ENCODE measurements at places on chromosomes 3 and 15.

- H3K27ac ChIP-seq = no peak overlapping the region
- no peak for DNase-seq
- no peaks in the 10 kb centered on the region for H3K27me3 ChIP-seq
- no peaks in the 10 kb centered on the region for H3K4me1 ChIP-seq
Measured at GRCh38 chr3:82416830-82417229, 655.4 kb upstream of the GBE1 start.

GRCh38 chr3:196179380-196180308, 31.6 kb downstream of the ZDHHC19 start:
- peak; percentile 49 for DNase-seq
- H3K27me3 ChIP-seq = no peaks in the 10 kb centered on the region
- H3K27ac ChIP-seq = peak overlapping the region; percentile 73
- H3K4me1 ChIP-seq = peaks cover 42% of the 10 kb centered on the region

DNA sequence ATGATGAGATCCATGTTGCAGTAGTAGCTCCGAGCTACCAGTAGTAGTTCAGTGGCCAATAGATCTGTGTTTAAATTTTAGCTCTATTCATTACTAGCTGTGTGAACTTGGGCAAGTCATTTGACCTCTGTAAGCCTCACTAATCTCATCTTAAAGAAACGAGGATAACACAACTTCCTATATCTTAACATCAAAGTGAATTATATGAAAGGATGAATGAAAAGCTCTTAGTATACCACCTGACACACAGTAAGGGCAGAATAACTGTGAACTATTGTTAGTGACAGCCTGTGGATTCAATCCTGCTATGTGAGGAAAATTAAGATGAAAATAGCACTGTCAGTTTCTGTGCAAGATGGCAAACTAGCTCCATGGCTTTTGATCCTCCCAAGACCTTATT, 114.5 kb upstream of the PHLDB2 start:
- H3K36me3 ChIP-seq = no peaks in the 10 kb centered on the region
- no peak for DNase-seq
- no peaks in the 10 kb centered on the region for H3K27me3 ChIP-seq
- H3K27ac ChIP-seq = no peak overlapping the region

DNA sequence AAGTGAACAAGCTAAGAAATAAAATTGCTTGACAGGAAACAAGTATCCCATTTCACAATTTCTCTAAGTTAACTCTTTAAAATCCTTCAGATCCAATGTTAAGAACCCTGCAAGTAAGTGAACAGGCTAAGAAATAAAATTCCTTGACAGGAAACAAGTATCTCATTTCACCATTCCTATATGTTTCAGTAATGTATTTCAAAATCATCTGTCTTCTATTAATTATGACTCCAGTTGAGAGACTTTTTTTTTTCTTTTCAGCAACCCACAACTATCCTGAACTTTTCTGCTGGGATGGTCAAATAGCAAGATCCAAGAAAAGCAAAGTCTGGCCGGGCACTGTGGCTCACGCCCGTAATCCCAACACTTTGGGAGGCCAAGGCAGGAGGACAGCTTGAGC, 2.4 kb upstream of the SLC12A6 start:
- DNase-seq = no peak
- peaks cover 23% of the 10 kb centered on the region for H3K36me3 ChIP-seq
- H3K27ac ChIP-seq = no peak overlapping the region
- peaks cover 31% of the 10 kb centered on the region for H3K4me1 ChIP-seq
- no peaks in the 10 kb centered on the region for H3K27me3 ChIP-seq
- H3K4me3 ChIP-seq = no peak overlapping the region

GRCh38 chr15:65769482-65769881, 22.6 kb downstream of the DENND4A start:
- no peak overlapping the region for H3K4me3 ChIP-seq
- no peaks in the 10 kb centered on the region for H3K27me3 ChIP-seq
- H3K36me3 ChIP-seq = no peaks in the 10 kb centered on the region

GRCh38 chr3:27317096-27317495, 52.1 kb downstream of the NEK10 start:
- H3K27ac ChIP-seq = no peak overlapping the region
- H3K27me3 ChIP-seq = no peaks in the 10 kb centered on the region
- H3K36me3 ChIP-seq = no peaks in the 10 kb centered on the region
- no peak for DNase-seq
- no peak overlapping the region for H3K4me3 ChIP-seq

GRCh38 chr15:34609102-34610057, 25.9 kb upstream of the GOLGA8B start:
- H3K27me3 ChIP-seq = no peaks in the 10 kb centered on the region
- peaks cover 4% of the 10 kb centered on the region for H3K4me1 ChIP-seq
- no peaks in the 10 kb centered on the region for H3K36me3 ChIP-seq

DNA sequence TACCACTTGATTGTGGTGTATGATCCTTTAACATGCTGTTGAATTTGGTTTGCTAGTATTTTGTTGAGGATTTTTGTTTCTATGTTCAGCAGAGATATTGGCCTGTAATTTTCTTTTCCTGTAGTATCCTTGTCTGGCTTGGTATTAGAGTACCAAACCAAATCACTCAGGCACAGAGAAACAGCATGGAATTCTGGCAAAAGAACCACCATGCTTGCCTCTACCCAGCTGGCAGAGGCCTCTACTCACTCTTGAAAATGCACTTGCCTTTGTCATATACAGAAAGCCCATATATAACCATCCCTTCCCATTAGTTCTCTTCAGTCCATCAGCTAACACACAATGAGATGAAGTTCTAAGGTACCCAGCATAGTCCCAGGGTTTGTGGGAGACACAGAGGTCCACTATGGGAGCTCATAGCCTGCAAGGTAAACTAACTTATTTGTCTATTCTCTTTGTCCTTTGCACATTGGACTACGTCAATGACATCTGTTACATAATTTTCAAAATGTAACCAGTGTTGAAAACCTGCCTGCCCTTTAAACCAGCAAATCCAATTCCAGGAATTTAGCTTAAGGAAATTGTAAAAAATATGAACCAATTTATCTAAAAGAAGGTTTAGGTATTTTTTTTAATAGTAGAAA, 82.1 kb upstream of the POMGNT2 start:
- no peaks in the 10 kb centered on the region for H3K4me1 ChIP-seq
- DNase-seq = no peak
- no peaks in the 10 kb centered on the region for H3K36me3 ChIP-seq
- no peak overlapping the region for H3K4me3 ChIP-seq
- H3K27ac ChIP-seq = no peak overlapping the region

DNA sequence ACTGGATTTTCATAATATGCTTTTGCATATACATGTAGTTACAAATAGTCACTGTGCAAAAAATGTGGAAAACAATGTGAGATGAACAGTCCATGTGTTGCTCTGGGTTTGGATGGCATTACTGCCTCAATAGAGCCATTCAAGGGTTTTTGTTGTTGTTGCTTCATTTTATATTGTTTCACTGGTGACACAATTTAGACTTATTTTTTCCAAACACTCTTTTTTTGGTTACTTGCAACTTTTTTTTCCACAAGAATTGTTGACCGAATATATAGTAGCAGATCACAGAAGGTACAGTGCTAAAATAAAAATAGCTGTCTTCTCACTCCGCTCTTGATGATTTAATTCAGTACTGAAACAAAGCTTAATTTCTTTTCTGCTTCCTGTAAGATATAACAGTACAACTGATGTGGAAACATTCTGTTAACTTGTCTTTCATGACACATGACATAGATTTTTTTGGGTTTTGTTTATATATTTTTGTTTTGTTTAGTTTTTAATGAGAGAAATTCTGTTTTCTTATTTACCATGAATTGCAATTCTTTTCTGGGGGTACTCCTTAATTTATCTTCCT, 618.6 kb downstream of the NAALADL2 start:
- no peak overlapping the region for H3K27ac ChIP-seq
- no peak for DNase-seq
- H3K4me1 ChIP-seq = no peaks in the 10 kb centered on the region

- H3K4me3 ChIP-seq = no peak overlapping the region
- H3K27me3 ChIP-seq = no peaks in the 10 kb centered on the region
- no peak for DNase-seq
- H3K36me3 ChIP-seq = peaks cover 70% of the 10 kb centered on the region
Measured at GRCh38 chr15:63722204-63722808, 111.4 kb downstream of the HERC1 start.

DNA sequence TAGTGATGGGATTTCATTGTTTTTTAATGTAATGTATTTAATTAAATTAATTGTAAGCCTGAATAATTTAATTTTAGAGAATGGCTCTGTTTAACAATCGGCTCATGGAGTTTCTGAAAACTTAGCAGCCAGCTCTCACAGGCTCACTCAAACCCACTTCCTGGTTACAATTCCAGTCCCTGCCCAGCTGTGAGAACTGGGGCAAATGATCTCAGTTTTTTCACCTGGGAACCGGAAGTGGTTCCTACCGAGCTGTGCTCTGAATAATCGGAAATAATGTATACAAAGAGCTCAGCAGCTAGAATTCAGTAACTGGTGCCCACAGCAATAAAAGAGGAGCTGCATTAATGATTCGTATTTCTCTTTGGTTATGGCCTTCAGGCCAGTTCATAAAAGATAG, 244.3 kb upstream of the MCTP2 start:
- H3K27ac ChIP-seq = peak overlapping the region; percentile 74
- H3K27me3 ChIP-seq = no peaks in the 10 kb centered on the region
- H3K36me3 ChIP-seq = no peaks in the 10 kb centered on the region
- H3K4me1 ChIP-seq = peaks cover 29% of the 10 kb centered on the region
- H3K4me3 ChIP-seq = no peak overlapping the region

DNA sequence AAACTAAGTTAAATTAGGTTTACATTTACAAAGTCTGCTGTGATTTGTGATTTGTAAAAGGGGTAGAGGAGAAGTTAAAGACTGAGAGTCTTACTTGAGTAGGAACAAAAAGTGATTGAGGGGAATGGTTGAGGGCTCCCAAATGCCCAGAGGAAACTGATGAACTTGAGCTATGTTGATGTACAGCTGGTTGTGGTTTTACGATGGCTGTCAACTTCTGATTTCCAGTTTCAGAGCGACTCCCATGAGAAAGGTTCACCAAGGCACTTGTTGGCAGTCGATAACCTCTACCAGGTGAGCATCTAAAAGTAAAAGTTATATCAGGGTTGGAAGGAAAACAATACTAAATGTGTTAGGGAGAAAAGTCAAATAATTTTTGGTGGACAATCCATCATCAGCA, 91.0 kb downstream of the XRN1 start:
- H3K4me1 ChIP-seq = no peaks in the 10 kb centered on the region
- no peaks in the 10 kb centered on the region for H3K27me3 ChIP-seq
- H3K27ac ChIP-seq = no peak overlapping the region
- DNase-seq = no peak
- H3K4me3 ChIP-seq = no peak overlapping the region
